ENCODE measurements at places on chromosomes 5 and 9.

GRCh38 chr5:142698447-142699183 lies 12.7 kb upstream of the FGF1 start:
- no peak for DNase-seq

GRCh38 chr9:21583628-21584377 lies 101.7 kb upstream of the IFNE start:
- DNase-seq = no peak

GRCh38 chr5:65978251-65978650 lies 51.9 kb downstream of the ERBIN start:
- no peak for DNase-seq

DNA sequence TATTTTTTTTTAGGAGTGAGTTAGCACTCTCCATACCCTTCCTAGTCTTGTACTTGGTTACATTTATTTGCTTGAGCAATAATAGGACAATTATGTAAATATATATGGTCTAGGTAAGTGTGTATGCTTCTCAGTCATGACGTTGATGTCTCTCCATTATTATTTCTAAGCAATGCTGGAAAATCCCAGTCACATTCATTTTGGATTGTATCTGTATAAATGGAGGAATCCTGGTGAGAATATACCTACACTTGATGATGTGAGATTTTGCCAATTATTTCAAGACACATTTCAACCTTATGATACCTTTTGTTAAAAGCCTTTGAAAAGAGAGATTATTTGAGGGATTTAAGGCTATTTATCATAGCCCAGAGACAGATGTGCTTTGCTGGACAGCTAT lies 2244.5 kb upstream of the WWC1 start:
- DNase-seq = no peak

GRCh38 chr5:132557478-132558172 lies 848 bp downstream of the RAD50 start:
- peak; percentile 59 for DNase-seq

- DNase-seq = no peak
These were observed 23.8 kb upstream of the SH3RF2 start for GRCh38 chr5:145912594-145912993.

DNA sequence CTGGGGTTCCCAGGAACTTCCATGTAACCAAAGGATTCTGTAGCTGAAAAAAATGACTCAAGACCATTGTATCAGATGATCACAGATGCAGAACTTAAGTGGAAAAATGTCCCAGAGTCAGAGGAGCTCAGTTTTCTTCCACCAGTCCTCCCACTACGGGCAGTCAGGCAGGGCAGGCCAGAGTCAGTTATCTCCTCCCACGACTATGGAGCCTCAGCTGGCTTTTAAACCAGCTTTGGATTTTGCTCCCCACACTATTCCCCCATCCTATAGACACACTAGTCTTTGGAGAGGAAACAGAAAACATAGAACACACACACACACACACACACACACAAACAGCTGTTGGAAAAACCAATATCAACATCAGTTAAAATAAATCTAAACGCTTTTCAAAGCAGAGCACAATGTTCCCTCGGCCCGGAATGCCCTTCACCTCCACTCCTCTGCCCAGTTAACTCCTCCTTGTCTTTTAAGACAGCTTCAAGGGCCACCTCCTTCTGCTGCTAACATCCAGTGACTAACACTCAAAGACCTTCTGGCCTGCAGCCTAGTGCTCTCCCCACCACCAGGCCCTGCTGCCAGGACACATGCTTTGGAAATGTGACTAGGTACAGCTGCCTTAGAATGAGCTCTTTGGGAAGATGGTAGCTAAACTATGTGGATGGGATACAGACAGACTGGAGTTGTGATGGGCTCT lies 56.8 kb downstream of the NIPAL4 start:
- DNase-seq = no peak

DNA sequence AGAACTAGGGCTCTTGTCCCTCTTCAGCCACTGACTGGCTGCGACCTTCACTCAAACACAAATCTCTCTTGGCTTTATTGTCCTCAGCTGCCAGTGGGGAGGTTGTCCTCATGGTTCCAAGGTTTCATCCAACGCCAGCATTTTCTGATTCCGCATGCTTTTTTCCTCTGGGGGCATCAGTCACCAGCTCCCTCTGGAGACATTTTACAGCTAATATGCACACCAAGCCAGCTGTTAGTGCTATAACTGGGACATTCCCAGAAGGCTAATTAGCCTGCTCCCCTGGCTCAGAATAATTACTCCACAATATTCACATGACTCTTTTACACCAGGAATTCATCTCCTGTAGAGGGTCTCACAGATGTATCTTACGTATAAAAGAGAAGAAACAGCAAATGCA lies 193.6 kb upstream of the ANKRD55 start:
- no peak for DNase-seq

DNA sequence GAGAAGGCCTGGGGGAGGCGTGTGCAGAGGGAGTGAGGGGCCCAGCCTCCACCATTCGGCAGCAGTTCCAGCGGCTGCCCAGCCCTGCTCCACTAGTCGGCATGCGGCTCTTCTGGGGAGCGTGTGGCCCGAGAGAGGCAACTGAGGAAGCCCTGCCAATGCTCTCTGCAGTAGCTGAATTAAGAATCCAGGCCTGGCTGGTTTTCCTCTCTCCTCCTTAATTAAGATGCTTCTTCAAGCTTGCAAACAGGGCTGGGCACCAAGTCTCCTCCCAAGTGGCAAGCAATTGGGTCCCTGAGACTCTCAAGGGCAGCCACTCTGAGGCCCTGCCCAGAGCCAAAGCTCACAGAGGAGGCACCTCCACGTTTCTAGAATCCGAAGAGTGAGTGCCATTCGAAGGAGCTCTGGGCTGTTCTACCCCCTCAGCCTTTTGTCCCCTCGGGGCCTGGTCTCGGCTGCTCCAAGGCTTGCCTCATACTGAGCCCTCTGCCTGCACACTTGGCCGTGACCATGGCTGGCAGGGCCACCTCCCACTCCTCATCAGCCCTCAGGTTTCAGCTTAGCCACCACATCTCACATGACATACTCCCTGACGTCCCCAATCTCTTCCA lies 75.4 kb upstream of the LRRTM2 start:
- DNase-seq = no peak

GRCh38 chr9:69655065-69655464 lies 17.1 kb downstream of the APBA1 start:
- DNase-seq = no peak

- no peak for DNase-seq
These were observed 18.1 kb downstream of the FYB1 start for GRCh38 chr5:39201160-39201780.

DNA sequence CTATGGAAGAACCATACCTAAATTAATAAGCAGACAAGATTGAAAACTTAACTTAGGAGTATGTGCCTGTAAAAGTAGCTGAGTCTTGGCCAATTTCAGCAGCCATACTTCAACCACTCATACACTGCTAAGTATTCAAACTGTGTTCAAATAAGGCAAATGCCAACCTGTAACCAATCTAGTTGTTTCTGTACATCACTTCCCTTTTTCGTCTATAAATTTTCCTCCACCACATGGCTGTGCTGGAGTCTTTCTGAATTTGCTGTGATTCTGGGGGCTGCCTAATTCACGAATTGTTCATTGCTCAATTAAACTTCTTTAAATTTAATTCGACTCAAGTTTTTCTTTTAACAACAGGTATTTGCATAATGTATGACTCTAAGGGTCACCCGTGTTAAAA lies 184.4 kb downstream of the PLK2 start:
- DNase-seq = no peak

DNA sequence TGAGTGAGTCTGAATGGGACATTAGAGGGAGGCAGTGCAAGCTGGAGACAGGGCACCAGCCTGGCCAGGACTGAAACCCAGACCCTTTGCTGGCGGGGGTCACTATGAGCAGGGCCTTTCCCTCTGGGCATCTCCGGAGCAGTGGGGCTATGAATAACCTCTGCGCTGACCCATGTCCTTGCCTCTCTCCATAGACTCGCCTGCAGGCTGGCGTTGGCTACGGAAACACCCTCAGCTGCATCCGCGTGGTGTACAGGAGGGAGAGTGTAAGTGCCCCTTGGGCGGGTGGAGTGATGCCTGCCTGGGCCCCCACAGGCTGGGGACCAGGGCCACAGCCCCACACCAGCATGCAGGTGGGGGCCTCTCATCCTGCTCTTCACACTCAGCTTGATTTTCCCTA lies 15.8 kb downstream of the SLC25A48 start:
- DNase-seq = no peak

DNA sequence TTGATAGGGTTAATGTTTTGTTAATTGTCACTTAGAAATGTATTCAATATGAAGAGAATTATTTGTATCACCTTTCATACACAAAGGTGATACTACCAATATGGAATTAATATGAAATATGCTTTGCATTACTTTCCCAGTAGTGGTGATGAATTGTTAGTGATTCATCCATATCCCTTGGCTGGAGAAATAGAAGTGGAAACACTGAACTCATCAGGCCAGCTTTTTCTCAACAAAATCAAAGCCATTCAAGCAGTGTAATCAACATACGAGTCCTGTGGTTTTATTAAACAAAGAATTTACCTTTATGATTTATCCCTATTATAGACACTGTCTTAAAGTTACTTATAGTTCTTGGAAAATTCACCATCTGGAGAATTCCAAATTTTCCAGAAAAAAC lies 264.0 kb upstream of the MEF2C start:
- DNase-seq = no peak

- no peak for DNase-seq
These were observed 4.6 kb downstream of the CSF1R start for GRCh38 chr5:150081541-150082283.

GRCh38 chr5:178461004-178461730 lies 129.0 kb downstream of the COL23A1 start:
- peak; percentile 78 for DNase-seq

DNA sequence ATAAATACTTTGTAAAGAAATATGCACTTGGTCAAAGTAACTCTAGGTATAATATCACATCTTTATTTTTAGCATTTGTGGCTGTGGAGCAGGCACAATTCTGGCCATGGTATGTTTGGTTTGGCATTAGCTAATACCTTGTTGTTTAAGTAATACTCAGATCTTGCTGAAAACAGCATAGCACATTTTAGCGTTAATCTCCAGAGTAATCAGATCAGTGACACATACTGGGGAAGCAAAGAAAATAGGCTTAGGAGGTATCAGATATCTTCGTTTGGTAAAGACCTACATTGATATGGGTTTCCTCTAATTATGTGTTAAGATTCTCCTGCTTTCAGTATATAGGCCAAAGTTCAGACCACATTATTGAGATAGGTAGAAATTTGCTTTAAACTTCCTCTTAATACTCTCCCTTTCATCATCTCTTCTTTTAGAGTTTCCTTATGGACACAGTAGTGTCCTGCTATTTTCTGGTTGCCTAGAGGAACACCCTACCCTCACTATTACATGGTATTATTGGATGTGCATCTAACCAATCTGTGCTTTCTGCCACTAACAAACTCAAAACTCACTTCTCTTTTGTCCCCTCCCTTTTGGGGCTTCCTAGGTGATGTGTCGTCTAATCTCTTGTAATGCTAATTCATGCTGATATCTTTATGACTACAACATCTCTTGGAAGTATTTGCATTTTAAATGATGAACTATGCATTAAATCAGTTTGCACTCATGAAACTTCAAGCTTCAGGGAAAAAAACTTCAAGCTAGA lies 437.3 kb upstream of the ADAMTSL1 start:
- DNase-seq = no peak

GRCh38 chr5:131433109-131433508 lies 169.3 kb downstream of the CDC42SE2 start:
- DNase-seq = no peak

DNA sequence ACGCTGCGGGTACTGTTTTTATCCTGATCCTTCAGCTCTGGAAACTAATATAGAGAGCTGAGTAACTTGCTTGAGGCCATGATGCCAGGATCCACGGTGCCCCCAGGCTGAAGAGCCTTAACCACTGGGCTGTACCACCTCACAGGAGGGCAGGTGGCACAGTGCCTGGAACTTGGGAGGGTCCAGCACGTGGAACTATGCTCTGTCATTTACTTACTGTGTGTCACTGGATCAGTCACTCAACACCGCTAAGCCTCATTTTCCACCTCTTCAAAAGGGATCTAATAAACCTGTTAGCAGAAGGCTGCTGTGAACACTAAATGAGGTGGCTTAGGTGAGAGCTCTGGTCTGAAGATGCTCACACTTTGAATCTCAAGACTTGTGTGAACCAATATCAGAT lies 29.6 kb downstream of the KCNIP1 start:
- DNase-seq = no peak

- peak; percentile 71 for DNase-seq
These were observed 5.8 kb upstream of the ST6GALNAC6 start for GRCh38 chr9:127905004-127905728.

GRCh38 chr9:2260417-2261306 lies 245.5 kb downstream of the SMARCA2 start:
- no peak for DNase-seq

- DNase-seq = no peak
These were observed 269.9 kb upstream of the PAPPA start for GRCh38 chr9:115883467-115884329.

GRCh38 chr5:109412981-109413402 lies 3.2 kb upstream of the PJA2 start:
- DNase-seq = no peak

DNA sequence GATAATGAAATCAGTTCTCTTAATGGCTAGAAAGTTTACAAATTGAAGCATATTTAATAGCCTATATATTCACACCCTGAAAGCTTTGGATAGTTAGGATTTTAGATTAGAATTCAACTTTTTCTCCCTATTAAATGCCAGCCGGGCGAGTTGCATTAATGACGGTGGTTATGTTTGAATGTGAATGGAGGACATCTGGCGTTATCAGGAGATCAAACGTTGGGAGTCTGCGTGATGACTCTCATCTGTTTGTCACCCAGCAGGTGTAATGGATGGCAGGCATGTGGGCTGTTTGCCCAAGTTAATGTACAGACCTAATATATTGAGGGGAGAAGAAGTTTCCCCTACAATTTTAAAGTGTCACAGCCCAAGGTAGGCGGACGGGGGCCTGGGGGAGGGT lies 1227.7 kb upstream of the WWC1 start:
- no peak for DNase-seq

DNA sequence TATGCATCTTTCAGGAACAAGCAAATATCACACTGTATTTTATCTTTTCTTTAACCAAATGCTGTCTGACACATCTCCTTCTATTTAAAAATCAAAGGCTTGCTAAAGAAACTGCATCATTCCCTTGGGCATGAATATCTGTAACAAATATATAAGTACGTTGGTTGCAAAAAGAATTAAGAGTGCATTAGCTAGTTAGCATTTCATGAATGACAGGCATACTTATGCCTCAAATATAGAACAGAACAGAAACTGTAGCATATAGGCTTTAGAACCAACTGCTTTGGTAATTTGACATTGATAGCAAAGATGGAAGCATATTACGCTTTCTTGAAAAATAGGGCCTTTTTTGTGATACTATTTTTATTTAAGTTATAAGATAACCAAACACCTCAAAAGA lies 761.2 kb downstream of the MAT2B start:
- DNase-seq = no peak

DNA sequence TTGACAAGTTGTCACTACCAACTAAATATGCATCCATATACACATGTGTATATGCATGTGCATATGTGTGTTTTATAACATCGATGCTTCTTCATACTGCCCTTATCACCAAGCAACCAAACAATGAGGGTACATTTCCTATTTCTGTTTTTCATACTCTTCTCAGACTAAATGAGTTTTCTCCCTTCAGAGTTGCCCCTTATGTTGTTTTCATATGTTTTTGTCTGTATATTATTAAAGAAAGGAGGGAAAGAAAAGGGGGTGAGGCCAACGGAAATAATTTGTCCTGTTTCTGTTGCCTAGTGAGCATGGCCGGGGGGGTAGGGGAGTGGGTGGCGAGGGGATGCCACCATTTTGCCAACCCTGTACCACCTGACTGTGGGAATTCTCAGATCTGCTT lies 28.8 kb upstream of the NFIB start:
- no peak for DNase-seq

GRCh38 chr9:101028346-101029314 lies at the start of gene PLPPR1:
Gene PLPPR1, plus strand, starts transcription at chr9:101028727.
- DNase-seq = no peak
